Naive thymus-derived CD4-positive, alpha-beta T cell (primary cell): ENCODE measurements at places on chromosomes 6 and 20. TPM values are rescaled to one million over a fixed set of nuclear protein-coding genes. Genes with fewer than 3 reads are reported as not detected.

The TFAP2C gene
- total RNA-seq = not detected

The ACSS1 gene
- total RNA-seq = 51.7 TPM

The OVOL2 gene
- total RNA-seq = not detected

The PTPRK gene
- 6.5 TPM for total RNA-seq

The HSPA1L gene
- 5.4 TPM for total RNA-seq

The GSTA2 gene
- not detected for total RNA-seq

The NOTCH4 gene
- 4.7 TPM for total RNA-seq

The ADGRG6 gene
- total RNA-seq = 0.77 TPM

The HLA-DPA1 gene
- total RNA-seq = 115 TPM in 2 replicates

The ADGRF4 gene
- total RNA-seq = not detected in 2 replicates

The BCKDHB gene
- 13.8 TPM for total RNA-seq

The BPIFB1 gene
- total RNA-seq = not detected in 2 replicates

The DEFB114 gene
- not detected for total RNA-seq

The PTPN1 gene
- 61.0 TPM for total RNA-seq

The HRH3 gene
- total RNA-seq = not detected

The PACRG gene
- total RNA-seq = 1.1 TPM

The LAMA2 gene
- total RNA-seq = not detected

The EMILIN3 gene
- 0.10 and 0.19 TPM in 2 replicates for total RNA-seq

The POU5F1 gene
- total RNA-seq = not detected

The GHRH gene
- total RNA-seq = not detected

The CD93 gene
- 9.5 TPM for total RNA-seq

The ETV7 gene
- not detected for total RNA-seq

The TGM3 gene
- total RNA-seq = not detected in 2 replicates

The HLA-DOB gene
- total RNA-seq = 1.7 TPM

The SLPI gene
- total RNA-seq = not detected

The TFAP2D gene
- not detected for total RNA-seq

The HLA-DQB1 gene
- total RNA-seq = 5.7 TPM

The MOCS3 gene
- 5.0 and 5.2 TPM in 2 replicates for total RNA-seq

The DNAH8 gene
- total RNA-seq = 0.05 TPM

The MEI4 gene
- not detected in 2 replicates for total RNA-seq

The RUNX2 gene
- total RNA-seq = 15.8 TPM

The RHAG gene
- not detected in 2 replicates for total RNA-seq

The LTA gene
- total RNA-seq = 12.3 TPM

The UST gene
- total RNA-seq = 0.69 TPM

The CCN6 gene
- total RNA-seq = not detected

The EFCAB8 gene
- total RNA-seq = 2.0 TPM

The HSD17B8 gene
- total RNA-seq = 19.2 TPM

The SLC32A1 gene
- total RNA-seq = 0.19 TPM

The PLN gene
- total RNA-seq = 0.19 TPM

The SMIM13 gene
- 9.9 and 11.2 TPM in 2 replicates for total RNA-seq

The CYP39A1 gene
- total RNA-seq = not detected

The SASH1 gene
- 1.9 TPM in 2 replicates for total RNA-seq

The PPP1R3G gene
- 0.24 TPM for total RNA-seq

The C6orf163 gene
- 3.6 and 4.0 TPM in 2 replicates for total RNA-seq

The DEF6 gene
- total RNA-seq = 250 TPM

The WFDC11 gene
- not detected for total RNA-seq

The TIAM2 gene
- 11.6 TPM for total RNA-seq

The TMEM244 gene
- not detected for total RNA-seq
